Activated CD8-positive, alpha-beta memory T cell treated with anti-CD3 and anti-CD28 coated beads for 1 hour (primary cell): ENCODE measurements at places on chromosomes 2 and 18.

DNA sequence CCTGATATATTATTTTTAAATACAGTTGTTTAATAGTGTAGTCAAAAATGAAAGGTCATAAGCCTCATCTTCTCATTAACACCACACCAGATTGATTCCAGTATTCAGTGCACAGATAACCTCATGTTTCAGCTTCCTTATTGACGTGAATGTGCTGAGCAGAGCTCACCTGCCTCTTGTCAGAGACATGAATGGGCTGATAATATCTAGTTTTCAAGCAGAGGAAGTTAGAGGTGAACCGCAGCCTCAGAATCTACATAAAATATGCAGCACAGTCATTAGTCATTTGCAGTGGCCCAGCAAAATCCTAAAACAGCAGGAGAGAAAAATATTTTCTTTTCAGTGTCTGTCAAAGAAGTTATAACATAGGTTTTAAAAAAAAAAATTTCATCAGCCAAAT, 216.2 kb downstream of the GBX2 start:
- no peak for DNase-seq

GRCh38 chr18:64127172-64127571, 21.7 kb downstream of the LINC00305 start:
- DNase-seq = no peak

DNA sequence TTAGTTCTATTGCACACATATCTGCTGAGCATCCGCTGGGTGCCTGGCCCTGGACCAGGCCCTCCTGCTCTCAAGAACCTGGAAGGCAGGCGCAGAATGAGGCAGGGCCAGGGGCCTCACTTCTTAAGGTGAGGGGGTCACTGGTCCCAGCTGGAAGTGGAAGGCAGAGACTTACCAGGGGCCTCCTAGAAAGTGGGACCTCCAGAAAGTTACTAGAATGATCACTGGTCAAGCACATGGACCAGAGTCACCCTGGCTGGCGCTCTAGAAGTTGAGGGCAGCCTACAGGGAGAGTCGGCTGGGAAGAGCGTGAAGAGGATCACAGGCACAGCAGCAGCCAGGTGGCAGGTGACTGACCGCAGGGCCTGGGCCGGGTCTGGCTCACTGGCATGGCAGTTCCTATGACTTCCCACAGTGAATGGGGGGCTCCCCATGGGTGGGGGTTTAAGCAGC, 26.1 kb upstream of the MAL start:
- no peak for DNase-seq

DNA sequence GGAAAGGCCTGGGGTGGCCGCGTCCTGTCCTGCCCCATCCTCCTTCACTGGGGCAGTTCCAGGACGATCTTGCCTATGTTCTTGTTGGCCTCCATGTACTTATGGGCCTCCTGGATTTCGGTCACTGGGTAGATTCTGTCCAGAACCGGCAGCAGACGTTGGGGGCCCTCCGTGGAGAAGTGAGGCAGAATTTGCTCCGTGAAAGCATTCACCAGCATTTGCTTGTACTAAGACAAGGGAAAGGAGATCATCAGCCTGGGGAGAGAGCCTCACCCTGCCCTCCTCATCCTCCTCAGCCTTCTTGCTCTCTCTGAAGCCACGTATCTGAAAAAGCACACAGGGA, 1.4 kb upstream of the SF3B6 start:
- no peak for DNase-seq

- DNase-seq = no peak
These were observed 341.1 kb downstream of the CYRIA start for GRCh38 chr2:16324544-16324937.

DNA sequence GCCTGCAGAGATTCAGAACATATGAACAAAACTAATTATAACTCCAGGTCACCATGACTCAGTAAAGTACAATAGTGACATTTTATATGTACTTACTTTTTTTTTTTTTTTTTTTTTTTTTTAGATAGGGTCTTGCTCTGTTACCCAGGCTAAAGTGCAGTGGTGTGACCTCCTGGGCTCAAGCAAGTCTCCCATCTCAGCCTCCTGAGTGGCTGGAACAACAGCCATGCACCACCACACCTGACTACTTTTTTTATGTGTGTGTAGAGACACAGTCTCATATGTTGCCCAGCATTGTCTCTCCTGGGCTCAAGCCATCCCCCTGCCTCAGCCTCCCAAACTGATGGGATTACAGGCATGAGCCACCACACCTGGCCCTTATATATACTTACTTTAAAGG, 130.7 kb upstream of the B3GNT2 start:
- no peak for DNase-seq

DNA sequence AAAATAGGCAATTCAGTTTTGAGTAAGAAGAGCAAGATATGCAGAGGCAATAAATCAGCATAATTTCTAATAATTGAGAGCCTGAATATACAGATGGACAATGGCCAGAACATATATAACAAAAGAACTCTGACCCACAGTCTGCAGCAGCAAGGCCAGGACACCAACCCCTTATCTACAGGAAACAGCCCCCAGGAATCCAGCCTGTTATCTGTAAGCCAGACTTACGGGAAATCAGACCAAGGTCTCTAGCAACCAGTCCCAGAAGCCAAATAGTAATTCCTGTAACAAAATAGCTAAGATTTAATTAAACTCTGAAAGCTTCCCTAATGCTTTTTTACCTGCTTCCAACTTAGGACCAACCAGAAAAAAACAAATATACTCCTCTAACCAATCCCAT, 434.5 kb upstream of the GYPC start:
- no peak for DNase-seq

DNA sequence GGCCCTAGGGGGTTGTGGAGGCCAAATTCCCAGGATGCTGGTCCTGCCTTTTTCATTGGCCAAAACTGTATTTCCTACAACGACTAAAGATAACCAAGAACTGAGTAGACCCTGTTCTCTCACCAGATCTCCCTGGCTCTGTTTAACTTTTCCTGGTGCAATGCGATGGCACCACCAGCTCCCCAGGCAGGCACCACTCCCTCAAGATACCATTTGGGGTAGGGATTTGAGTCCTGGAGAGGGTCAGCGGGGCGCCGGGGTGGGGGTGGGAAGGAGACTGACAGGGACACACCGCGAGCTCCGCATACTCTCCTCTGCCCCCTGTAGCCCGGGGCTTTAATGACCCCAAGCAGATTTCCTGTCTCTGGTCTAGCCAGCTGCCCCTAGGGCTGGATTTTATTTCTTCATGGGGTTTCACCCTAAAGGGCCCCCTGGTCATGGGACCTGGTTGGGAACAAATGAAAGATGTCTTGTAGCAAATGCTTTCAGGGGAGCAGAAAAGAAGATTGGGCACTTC, 7.3 kb downstream of the SIX2 start:
- no peak for DNase-seq

GRCh38 chr2:128380061-128380889, 61.6 kb upstream of the HS6ST1 start:
- no peak for DNase-seq

GRCh38 chr2:65532937-65533336, 100.5 kb upstream of the SPRED2 start:
- DNase-seq = no peak

- DNase-seq = no peak
These were observed 3.4 kb downstream of the HS6ST1 start for GRCh38 chr2:128315122-128315828.

- DNase-seq = no peak
These were observed 28.6 kb downstream of the HS1BP3 start for GRCh38 chr2:20622296-20622686.

DNA sequence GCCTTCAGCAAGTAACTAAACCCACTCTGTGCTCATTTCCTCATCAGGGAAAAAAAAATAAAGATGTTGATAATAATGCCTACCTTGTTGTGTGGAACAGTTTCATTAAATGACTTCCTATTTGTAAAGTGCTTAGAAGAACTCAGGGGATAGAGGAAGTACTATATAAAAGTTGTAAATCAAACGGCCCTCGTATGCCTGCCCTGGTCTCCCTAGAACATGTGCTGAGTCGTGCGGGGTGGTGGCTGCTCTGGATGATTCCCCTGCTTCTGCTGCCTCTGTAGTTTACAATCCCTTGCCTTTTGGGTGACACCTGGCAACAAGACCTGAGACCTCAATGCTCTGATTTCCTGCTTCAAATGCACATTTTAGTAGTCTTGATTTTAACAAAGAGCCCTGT, 170.0 kb downstream of the CERS6 start:
- DNase-seq = no peak

DNA sequence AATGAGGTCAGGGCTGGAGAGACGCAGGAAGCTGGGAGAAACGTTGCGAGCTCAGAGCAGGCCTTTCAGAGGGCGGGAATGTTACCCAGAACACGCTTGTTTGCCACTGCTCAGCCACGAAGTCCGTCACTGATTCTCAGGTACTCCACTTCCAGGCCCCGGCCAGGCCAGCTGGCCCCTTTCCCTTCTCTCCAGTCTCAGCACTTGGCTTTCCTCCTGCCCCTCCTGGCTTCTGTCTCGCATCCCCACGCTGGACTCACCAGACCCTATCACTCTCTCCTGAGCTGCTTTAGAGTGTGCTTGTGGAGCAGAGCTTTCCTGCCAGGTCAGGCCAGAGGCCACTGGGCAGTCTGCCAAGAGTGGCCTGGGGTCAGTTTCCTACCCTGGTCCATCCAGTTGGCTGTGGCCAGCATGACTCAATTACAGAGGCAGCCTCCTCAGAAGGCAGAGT, 151.4 kb downstream of the TWIST2 start:
- DNase-seq = no peak

DNA sequence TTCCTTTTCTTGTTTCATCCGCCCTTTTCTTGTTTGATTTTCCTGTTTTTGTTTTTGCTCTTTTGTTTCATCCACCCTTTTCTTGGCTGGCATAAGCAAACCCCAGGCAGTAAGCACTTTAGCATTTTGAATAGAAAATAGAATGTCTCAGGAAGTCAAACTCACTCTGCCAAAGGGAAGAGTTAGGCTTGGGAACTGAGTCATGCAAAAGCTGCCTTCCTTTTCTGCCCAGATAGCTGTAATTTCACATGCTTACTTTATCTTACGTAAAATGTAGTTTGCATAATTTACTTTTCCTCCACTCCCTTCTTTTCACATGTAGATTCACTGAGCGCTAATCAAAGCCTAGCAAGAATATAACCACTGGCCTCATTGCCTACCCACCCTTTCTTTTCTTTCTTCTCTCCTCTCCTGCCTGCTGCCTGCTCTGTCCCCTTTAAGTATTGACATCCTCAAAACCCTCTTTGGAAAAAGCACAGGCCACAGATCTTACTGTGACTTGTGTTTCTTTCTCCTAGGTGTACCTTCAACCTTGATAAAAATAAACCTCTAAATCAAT, 48.4 kb downstream of the CNGA3 start:
- DNase-seq = no peak

DNA sequence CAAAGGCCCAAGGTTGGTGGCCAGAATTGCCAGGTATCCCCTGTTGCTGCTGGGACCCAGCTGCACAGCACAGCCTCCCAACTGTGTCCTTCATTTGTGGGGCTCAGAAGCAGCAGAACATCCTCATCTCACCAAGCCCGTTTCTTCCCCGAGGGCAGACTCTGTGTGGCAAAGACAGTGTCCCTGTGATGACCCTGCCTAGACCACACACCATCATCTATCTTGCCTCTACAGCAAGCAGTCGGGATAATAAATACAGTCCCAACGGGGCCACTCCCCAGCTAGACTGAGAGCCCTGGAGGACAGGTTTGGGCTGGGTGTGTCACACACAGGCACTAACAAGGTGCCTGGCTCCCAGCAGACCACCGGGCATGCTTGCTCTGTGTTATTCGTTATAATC, 93.4 kb downstream of the PTGR3 start:
- DNase-seq = no peak

GRCh38 chr2:144503242-144503641, 16.7 kb downstream of the ZEB2 start:
- no peak for DNase-seq
